ENCODE measurements at places on chromosomes 6 and 20.

DNA sequence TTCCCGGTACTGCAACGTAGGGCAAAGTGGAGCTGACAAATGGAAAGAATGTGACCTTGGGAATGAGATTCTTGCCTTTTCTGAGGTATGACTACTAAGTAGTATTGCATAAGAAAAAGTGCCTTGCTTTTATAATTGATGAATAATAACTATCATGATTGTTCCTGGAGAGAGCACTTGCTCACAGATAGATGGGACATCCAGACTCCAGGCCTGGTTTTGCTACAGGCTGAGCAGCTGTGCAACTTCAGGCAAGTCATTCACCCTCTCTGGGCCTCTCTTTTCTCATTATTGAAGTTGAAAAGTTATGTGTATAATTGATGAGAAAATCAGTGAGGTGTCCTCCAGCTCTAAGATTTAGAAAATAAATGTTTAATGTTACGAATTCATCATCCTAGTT is 53.6 kb upstream of the MBOAT1 start:
- DNase-seq: no peak

DNA sequence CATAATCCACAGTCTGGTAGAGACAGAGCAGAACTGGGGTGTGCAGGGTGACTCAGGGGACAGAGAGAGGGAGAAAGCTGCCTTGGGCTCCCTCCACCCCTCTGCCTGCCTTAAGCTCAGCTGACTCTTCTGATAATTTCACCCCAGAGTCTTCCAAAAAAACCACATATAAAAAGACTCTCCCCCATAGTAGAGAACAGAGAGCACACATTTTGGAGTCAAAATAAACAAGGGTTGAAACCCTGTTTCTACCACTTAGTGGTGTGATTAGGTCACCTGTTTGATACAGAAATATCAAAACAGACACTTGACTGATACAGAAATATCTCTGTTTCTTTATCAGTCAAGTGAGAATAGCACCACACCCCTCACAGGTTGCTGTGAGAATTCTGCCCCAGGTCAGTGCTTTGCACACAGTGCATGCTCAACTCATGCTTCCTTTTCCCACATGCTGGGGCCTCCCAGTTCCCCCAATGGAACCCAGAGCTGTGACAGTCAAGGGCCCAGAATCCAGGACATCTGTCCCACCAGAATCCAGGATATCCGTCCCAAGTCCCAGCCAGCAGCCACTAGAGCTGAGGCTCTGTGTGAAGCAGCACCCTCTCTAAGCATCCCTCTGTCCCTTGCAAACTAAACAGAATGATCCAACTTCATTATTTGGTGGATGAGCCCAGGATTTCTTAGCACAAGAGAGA is 1.2 kb downstream of the TREML2 start:
- no peak for DNase-seq

- no peak for DNase-seq
Observed at GRCh38 chr6:48075181-48075580, 35.8 kb downstream of the PTCHD4 start.

- DNase-seq: no peak
Observed at GRCh38 chr6:136977075-136977474, 55.0 kb downstream of the SLC35D3 start.

- DNase-seq: no peak
Observed at GRCh38 chr6:33171016-33171879, 21.0 kb downstream of the COL11A2 start.

DNA sequence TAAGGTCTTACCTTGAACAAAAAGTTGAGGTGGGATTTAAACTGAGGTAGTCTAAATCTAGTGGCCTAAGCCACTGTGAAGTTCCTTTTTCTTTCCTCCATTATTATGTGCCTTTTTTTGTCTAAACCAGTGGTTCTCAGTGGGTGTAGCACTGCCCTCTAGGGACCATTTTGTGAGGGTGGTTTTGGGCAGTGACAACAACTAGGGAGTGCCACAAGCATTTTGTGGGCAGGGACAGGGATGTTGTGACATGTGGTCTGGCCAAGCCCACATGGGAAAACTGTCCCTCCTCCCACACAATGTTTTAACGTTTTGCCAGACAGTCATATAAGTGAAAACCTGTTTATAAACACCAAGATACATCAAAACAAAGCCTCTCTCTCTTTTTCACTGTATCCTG is 899.4 kb upstream of the FLRT3 start:
- DNase-seq: no peak

- no peak for DNase-seq
Observed at GRCh38 chr20:56217829-56218228, 30.7 kb upstream of the MC3R start.

DNA sequence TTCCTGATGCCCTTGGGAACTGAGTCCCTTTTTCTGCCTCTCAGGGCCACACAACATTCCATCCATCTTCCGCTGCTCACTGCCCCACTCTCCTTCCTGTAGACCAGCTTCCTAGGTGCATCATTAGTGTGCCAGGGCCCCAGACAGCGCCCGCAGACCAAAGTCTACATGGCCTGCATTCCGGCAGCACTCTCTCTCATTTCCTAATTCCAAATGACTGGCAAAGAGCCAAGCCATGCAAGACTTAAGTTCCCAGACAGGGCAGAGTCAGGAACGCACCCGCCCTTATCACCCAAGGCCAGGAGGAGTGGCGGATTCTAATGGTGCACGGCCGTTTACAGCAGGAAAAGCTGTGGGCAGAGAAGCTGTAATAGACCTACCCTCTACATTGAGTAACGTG is 159.8 kb upstream of the ARID1B start:
- no peak for DNase-seq

DNA sequence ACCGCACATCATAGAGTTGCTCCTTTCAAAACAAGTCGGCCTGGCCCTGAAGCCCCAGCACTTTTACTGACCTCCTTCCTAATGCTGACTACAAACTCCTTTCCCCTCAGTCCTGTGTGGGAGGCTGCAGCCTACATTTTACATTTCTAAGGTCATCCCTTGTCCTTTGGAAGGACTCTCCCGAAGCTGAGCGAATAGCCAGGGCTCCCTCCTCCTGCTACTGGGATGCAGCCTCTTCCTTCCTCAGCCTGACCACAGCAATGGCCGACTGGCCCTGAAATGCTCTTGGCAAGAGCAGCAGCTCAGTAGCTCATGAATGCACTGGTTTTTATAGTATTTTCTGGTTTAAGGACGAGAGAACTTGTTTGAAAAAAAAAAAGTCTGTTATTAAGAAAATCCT is 679 bp downstream of the ADGRF5 start:
- no peak for DNase-seq

DNA sequence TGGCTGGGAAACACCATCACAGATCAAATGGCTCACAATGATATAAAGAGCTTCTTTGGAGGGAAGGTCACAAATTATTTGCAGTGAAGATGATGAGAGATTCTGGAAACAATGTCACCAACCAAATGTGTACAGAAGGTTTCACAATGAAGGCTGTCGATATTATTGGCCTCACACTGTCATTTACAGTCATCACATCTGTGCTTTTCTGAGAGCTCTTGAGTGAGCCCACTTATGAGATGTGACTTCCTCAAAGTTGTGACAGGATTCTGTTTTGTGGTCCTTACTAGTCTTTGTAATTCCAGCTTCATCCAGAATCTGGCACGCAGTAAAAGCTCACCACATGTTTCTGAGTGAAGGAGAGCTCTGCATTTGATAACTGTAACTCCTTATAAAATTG is 133.6 kb downstream of the LMBRD1 start:
- DNase-seq: no peak

GRCh38 chr20:18922898-18923297 is 109.3 kb downstream of the SCP2D1 start:
- DNase-seq: no peak

- DNase-seq: no peak
Observed at GRCh38 chr6:49839957-49840356, 26.4 kb downstream of the CRISP1 start.

GRCh38 chr6:103080497-103080896 is 1687.0 kb downstream of the GRIK2 start:
- DNase-seq: no peak

DNA sequence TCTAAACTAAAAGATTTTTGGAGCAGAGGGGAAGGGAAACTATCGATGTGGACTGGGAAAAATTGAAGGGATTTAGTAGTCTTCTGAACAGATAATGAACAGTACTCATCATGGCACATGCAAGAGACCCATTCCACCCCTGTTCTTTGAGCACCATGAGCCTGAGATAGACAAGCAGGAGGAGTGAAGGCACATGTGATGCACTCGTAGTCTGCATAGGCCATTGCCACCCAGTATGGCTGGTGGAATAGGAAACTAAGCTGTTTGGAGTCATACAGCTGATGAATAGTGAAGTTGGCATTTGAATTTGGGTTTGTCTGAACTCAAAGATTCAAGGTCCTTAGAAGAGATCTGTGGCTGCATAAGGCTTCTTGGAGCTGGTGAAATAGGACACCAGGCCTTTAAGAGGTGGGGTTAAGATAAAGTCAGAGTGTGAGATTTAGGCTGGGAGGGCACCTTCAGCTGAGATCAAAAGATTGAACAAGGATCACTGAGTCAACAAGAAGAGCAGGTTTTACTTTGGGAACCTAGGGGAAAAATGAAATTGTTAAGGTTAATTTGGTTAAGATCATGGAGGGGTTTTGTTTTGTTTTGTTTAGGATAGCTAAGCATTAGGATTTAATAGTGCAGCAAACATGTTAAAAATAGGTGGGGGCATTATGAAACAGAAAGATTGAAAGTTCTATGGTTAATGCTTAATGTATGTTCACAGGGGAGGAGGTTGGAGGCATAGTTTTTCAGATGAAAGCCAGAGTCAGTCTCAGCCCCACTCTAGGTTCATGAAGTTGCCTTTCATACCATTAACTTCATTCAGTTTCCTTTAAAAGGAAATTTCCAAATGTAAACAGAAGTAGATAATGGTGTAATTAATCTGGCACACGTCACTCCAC is 148.8 kb downstream of the ARID1B start:
- no peak for DNase-seq

- no peak for DNase-seq
Observed at GRCh38 chr6:85975957-85976356, 333.3 kb upstream of the SYNCRIP start.

- no peak for DNase-seq
Observed at GRCh38 chr6:64502801-64503200, 867.2 kb downstream of the PHF3 start.

GRCh38 chr6:161804838-161805237 is 531.0 kb upstream of the AGPAT4 start:
- DNase-seq: no peak

GRCh38 chr20:38209736-38210405 is 44.8 kb upstream of the TGM2 start:
- DNase-seq: no peak

Data from activated CD4-positive, CD25-positive, alpha-beta regulatory T cell treated with anti-CD3 and anti-CD28 coated beads, Interleukin-2, amount 50 U/mL, for 72 hours (primary cell).